ENCODE measurements at places on chromosomes 1 and 21.
A peak's percentile ranks its signal among the peaks of the same experiment; 100 is the strongest.

DNA sequence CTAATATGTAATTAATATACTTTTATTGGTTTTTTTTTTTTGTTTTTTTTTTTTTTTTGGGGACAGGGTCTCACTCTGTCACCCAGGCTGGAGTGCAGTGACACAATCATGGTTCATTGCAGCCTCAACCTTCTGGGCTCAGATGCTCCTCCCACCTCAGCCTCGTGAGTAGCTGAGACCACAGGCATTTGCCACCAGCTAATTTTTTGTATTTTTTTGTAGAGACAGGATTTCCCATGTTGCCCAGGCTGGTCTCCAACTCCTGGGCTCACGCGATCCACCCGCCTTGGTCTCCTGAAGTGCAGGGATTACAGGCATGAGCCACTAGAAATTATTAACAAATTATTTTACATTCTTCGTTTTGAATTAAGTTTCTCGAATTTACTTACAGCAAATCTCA lies 16.8 kb upstream of the POGZ start:
- no peak for DNase-seq

GRCh38 chr21:25273959-25274358 lies 333.3 kb downstream of the MRPL39 start:
- DNase-seq: peak; percentile 74

GRCh38 chr1:228842094-228842775 lies 107.0 kb downstream of the RHOU start:
- DNase-seq: no peak

DNA sequence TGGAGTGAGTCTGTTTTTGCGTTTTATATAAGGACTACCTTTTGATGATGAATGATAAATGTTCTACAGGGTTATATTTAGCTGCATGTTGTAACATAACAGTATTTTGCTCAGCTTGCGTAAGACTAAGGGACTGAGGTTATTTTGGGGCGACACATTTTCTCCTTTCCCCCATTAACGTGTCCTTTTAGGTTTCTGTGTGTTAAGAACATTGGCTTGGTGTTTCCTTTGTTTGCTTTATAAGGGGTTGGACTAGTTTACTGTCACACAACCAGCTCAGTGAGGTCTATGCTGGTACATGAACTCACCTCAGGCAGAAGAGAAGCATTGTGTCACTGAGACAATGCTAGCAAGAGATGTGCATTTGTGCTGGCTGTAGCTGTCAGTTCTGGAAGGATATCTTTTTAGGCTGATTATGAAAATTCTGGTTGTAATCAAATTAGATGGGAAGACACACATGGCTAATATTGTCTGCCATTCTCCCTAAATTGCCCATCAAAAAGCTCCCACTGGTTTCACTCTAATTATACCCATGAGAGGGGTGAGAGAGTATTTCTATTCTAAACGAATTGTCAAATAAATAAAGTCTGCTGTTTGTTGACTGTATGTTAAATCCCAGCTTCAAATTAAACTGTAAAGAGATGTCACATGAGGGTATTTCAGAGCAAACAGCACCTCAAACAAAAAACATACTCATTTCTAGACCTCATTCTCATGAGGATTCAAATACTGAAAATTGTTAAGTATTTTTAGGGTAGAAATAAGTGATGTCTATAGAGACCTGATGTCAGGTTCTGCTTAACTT lies 62.6 kb downstream of the CDC14A start:
- DNase-seq: no peak

DNA sequence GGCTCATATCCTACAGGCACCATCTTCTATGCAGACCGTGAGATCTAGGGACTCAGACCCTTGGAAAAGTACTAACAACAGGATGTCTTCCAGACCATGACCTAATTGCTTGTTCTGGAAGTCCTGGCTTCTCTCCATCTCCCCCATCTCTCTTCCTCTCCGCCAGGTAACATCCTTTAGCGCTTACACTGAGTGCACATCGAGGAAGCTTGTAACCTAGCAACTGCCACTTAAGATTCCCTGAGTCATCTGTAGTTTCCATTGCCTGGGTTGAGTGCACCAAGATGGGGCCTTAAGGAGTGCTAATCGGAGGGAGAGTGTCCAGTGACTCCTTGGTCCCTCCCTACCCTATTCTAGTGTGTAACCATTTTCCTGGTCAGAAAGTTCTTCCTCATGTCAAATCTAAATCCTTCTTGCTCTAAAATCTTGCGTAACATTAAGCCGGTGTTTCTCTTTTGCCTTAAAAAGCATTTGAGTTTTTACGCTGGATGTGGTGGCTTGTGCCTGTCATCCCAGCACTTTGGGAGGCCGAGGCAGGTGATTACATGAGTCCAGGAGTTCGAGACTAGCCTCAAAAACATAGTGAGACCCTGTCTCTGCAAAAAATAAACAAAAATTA lies 9.7 kb downstream of the KLHDC8A start:
- no peak for DNase-seq

- peak; percentile 38 for DNase-seq
These were observed 107.3 kb upstream of the RUNX3 start for GRCh38 chr1:25037174-25038074.
